ENCODE measurements at places on chromosomes 3 and 15. TPM values are rescaled to one million over a fixed set of nuclear protein-coding genes. Genes with fewer than 3 reads are reported as not detected.

The SPCS1 gene
- 212 TPM for total RNA-seq

The MB21D2 gene
- 21.2 TPM for total RNA-seq

The CADM2 gene
- not detected for total RNA-seq

The TBC1D2B gene
- 21.3 TPM for total RNA-seq

DNA sequence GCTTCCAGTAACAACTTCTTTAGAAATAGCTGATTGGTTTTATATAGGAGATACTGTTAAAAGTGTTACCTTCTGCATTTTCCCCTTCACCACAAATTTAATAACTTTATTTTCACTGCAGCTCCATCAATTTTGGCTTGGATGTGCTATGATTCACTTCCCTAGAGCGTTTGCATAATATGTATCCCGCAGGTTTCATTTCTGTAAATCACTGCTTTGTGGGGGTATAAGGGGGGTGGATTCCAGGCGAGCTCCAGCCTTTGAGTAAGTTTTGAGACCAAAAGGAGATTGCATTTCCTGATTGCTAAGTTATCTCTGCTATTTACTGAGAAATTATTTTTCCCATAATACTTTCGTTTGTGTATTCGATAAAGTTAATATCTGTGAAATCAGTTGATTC is 232.6 kb downstream of the TBL1XR1 start:
- no peak for DNase-seq

GRCh38 chr15:52104532-52105004 is 8.0 kb downstream of the BCL2L10 start:
- no peak for DNase-seq

GRCh38 chr15:50377867-50378751 is 23.1 kb upstream of the GABPB1 start:
- no peak for DNase-seq

GRCh38 chr3:177466074-177466473 is 268.8 kb upstream of the TBL1XR1 start:
- DNase-seq: no peak

GRCh38 chr3:126373682-126374601 is 16.7 kb upstream of the KLF15 start:
- DNase-seq: no peak

DNA sequence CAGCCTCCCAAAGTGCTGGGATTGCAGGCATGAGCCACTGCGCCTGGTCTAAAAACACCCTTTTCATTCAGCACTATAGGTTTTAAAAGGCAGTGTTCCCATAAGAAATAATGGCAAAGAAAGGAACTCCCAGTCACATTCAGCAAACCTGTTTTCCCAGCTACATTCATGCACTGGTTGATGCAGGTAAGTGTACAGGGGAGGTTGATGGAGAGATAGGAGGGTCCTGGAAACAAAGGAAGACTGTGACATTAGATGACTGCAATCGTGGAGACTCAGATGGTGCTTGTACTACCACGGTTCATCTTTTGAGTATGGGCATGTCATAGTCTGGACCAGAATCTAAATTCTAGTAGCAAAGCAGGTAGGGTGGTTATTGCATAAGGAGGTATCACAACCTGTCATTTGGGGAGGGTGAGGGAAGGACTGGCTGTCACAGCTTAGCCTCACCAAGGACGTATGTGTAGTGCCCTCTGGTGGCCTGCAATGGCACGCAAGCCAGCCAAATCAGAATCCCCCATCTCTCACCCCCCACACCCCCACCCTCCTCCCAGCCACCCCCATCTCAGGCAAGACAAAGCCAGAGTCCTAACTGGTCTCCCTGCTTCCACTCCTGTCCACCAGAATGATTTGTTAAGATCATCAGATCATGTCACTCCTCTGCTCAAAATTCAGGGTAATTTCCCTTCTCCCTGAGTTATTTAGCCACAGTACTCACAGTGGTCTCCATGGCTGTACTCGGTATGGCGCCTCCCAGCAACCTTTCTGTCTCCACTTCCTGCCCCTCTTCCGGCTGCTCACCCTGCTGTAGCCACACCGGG is 28.8 kb upstream of the UBL7 start:
- DNase-seq: no peak

GRCh38 chr3:82493858-82494257 is 732.4 kb upstream of the GBE1 start:
- DNase-seq: no peak

DNA sequence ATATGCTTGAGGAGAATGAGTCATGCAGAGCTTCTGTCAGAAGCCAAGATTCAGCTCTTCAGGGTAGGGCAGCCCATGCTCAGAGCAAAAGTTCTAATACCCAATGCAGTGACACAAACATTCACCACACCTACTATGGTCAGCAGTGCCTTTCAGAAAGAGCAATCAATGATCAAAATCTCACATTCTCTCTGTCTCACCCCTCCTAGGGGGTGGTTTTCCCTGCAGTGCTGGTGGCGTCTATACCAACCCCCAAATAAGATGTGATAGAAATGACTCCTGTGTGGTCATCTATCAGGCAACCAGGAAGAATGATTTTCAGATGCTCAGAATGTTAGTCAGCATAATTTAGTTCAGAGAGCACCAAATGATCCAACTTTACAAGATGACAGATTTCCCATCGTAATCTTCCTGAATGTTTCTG is 385.3 kb downstream of the NTRK3 start:
- no peak for DNase-seq

DNA sequence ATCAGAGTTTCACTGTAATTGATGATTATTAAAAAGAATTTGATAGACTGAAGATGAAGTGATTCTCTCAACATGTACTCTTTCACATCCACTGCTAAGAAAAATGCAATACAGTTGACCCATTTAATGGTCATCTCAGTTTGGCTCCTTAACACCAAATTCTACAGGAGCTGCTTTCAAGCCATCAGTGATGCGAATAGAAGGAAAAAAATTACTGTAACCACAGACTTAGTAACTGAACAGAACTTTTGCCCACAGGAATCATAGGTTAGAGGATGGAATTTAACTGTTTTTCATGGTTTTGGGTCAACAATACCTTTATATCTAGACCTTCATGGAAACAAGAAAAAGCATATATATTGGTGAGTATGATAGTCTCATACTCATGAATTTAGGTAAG is 633.5 kb downstream of the CADM2 start:
- no peak for DNase-seq

DNA sequence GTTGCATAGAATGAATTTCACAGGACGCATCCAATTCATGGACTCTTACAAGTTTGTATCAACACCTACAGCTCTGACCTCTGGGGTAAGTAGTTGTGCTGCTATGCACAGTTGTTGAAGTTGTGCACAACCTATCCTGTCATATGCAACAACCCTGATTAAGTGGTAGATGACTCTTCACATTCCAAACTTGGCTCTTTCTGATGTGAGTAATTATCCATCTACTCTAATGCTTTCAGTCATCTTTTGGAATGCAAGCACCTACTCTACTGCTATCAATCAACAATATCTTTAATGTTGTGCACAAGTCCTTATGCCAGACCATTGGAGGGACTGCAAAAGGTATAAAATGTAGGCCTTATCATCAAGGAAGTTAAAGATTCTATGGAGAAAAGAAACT is 921.4 kb downstream of the MCTP2 start:
- no peak for DNase-seq

- DNase-seq: no peak
Measured at GRCh38 chr15:48721061-48721810, 75.7 kb upstream of the FBN1 start.
